Muscle of leg (tissue), 16 donors: ENCODE measurements at places on chromosomes 13 and 19. TPM values are rescaled to one million over a fixed set of nuclear protein-coding genes. Genes with fewer than 3 reads are reported as not detected.

Gene ZNF320
- total RNA-seq: 14.8 TPM

Gene CHERP
- 3.5 TPM for total RNA-seq

Gene ZIM2
- 4.6 TPM for total RNA-seq

Gene B3GNT8
- total RNA-seq: 0.93 TPM

Gene N4BP2L1
- total RNA-seq: 7.2 TPM

Gene ZNF709
- 5.4 TPM for total RNA-seq

Gene CBY2
- total RNA-seq: not detected

Gene C13orf42
- 0.09 TPM for total RNA-seq

Gene IGFL1
- not detected for total RNA-seq

Gene ZIK1
- total RNA-seq: 9.2 TPM

Gene TEX101
- total RNA-seq: not detected

Gene HMG20B
- 39.9 TPM for total RNA-seq

Gene ENOX1
- 12.2 TPM for total RNA-seq

Gene BCL3
- 2.7 TPM for total RNA-seq

Gene HPN
- 0.13 TPM for total RNA-seq

Gene SPRYD7
- 6.1 TPM for total RNA-seq

Gene KLK10
- not detected for total RNA-seq

Gene MLLT1
- total RNA-seq: 11.9 TPM
